Stimulated activated CD8-positive, alpha-beta memory T cell treated with anti-CD3 and anti-CD28 coated beads, Interleukin-7, amount 100 ng/mL, for 24 hours (primary cell): ENCODE measurements at places on chromosomes 5 and 9.

DNA sequence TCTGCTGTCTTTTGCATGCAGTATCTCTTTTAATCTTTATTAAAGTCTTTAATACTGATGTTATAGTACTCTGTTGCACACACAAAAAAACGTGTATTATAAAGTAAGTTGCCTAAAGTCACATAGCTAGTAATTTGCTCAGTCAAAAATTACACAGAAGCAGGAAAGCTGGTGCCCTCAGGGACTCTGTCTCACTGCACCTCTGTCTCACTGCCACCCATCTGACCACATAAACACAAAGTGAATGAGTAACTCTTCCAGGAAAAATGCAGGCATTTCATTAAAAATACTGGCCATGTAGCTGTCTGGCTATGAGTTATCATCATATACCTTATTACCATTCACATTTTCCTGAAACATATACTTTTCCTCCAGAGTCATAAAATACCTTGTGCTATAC is 591.7 kb downstream of the CSNK1G3 start:
- no peak for DNase-seq

DNA sequence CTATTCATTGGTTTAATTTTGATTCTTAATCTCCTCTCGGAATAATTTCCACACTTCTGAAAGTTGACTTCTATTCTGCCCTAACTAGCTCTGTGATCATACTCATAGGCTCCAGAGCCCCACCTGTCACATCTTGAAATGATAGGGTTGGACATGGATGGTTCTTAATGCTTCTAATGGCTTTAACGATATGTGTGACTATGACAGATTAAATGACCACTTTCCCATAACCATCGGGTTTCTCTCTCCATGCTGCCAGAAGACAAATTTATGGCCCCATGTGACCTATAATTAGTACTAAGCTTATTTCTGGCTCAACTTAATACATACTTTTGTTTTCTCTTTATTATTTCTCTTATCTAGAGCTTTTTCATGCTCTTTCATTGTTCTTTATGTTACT is 251.1 kb upstream of the TUT7 start:
- DNase-seq: no peak

GRCh38 chr9:16213781-16214515 is 656.5 kb downstream of the BNC2 start:
- no peak for DNase-seq

DNA sequence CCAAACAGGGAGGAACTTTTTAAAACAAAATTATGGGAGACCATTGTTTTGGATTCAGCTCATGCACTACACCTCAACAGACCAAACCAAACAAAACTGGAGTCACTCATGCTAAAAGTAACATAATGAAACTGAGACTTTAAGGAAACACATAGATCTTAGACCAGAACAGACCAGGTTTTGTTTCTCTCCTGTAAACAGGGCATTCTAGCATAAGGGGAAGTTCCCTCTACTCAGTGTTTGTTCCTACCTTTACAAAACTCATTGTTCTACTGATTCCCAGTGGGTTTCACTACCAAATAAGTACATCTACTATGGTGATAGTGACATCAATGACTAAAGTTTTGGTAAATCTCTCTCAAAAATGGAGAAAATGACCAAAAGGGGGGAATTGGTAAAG is 1103.6 kb upstream of the EDIL3 start:
- no peak for DNase-seq

DNA sequence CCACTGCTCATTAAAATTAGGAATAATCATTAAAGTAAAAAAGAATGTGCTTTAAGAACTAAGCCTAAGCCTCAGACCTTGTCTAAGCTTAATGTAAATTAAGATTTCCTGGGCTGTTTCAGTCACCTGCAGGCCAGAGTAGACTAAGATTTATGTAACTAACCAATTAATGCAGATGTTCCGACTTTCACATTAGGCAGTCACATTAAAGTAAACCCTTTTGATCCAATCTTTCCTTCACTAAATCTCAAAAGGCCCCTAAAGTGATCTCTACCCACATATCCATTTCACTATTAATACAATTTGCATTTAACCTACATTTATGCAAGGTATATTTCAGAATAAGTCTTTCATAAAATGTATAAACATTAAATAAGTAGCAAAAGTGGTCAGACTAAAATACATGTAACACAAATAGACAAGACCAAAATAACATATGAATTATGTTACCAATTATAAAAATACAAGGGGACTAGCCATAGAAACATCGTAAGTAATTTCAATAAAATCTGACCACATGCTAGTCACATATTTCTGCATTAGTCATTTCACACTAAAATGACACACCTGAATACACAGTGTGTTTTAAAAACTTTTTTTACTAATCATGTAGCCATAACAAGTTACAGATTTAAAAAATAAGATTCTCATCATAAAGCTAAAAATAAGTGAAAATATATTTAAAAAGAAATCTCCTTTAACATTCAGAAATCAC is 7.7 kb downstream of the NR3C1 start:
- no peak for DNase-seq

GRCh38 chr9:73714294-73714693 is 562.6 kb downstream of the ANXA1 start:
- no peak for DNase-seq

DNA sequence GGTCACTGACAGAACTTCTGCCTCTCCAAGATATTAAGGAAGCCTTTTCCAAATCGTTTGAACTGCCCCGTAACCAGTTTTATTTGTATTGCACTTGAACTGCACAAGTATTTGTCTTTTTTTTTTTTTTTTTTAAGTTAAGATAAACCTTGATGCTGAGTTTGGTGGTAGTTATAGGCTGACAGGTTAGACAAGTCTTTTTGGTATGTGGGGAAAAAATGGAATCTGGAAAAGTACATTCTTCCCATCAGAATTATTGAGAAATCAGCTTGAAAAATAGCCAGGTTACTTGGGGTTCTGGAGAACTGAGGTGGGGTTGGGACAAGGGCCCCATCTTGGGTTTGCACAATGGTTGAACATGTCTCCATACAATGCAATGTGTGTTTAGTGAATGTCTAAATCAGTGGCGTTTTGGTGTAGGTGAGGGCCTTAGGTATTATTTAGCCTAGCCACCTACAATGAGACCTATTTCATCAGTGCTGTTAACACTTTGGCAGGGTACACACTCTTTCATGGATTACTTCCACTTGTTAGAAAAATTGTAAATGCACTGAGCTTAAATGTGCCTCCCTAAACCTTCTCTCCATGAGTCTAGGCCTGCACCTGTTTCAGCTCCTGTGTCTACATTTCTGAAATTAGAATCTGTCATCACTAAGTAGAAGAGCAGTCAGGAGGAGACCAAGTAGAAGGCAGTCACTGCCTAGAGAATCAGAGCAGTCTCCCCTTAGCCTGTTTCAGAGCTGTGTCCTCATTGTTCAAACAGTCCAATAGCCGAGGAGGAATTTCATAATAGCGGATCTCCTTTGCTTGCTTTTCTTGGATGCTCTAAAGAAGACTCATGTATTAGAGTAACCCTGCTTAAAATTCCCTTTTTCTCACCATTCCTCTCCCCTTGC is 140.0 kb upstream of the HMHB1 start:
- DNase-seq: no peak

GRCh38 chr5:135832941-135833920 is 1.2 kb upstream of the SLC25A48 start:
- DNase-seq: no peak

- DNase-seq: no peak
Measured at GRCh38 chr5:849651-850301, 1.0 kb downstream of the ZDHHC11 start.

- no peak for DNase-seq
Measured at GRCh38 chr9:112176524-112176923, 1.4 kb upstream of the SUSD1 start.

- DNase-seq: no peak
Measured at GRCh38 chr5:107736638-107737037, 65.9 kb upstream of the EFNA5 start.

DNA sequence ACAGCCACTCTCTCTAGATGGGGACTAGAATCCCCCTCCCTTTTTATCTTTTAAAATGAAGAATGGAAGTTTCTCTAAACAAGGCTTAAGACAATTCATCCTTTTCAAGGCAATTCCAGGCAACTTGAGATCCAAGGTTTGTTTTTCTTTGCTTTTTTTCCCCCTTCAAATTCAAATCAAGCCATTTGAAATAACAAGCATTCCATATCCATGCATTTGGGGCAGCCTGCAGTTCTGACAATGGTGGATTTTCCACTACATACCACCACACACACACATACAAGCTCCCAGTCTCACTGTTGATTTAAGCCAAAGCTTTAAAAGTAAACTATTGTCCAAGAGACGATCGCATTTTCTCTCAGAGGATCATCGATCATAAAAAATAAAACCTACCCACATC is 424 bp downstream of the INSYN2B start:
- no peak for DNase-seq
